ENCODE measurements at places on chromosomes 3 and 15. TPM values are rescaled to one million over a fixed set of nuclear protein-coding genes. Genes with fewer than 3 reads are reported as not detected.

DNA sequence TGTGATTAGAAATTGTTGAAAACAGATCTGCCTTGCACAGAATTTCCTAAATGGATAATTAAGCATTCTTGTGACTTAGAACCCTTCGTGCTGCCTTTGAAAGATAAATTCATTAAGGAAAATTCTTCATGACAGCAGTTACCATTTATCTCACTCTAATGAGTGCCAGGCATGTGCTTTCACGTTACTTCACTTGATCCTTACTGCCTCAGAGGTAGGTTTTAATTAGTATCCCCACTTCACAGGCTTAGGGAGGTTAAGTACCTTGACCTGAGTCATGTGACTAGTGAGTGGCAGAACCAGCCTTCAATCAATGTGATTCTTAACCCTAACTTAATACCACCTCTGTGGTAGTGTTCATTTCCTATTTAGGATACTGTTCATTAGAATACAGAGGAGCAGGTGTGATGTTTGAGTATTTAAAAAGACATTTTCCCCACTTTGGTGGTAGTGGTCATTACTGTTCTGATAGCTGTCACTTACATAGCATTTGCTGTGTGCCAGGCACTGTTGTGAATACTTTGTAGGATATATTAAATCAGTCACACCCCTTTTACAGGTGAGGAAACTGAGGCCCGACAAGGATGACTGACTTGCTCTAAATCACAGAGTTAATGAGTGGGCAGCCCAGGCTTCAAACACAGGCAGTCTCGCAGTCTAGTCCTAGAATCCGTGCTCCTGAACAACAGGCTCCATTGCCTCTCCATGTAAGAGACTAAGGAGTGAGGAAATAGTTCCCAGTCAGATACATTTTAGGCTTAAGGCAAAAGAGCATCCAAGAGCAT is 57.9 kb downstream of the RLBP1 start:
- H3K4me3 ChIP-seq: no peak overlapping the region
- H3K36me3 ChIP-seq: no peaks in the 10 kb centered on the region
- DNase-seq: no peak
- H3K27ac ChIP-seq: no peak overlapping the region

- H3K27ac ChIP-seq: no peak overlapping the region
- H3K36me3 ChIP-seq: no peaks in the 10 kb centered on the region
- peaks cover 1% of the 10 kb centered on the region for H3K27me3 ChIP-seq
- no peak overlapping the region for H3K4me3 ChIP-seq
- no peak for DNase-seq
- H3K4me1 ChIP-seq: 0 out of 2 replicates have a peak, but pooled peaks cover 5% of the 10 kb centered on the region
Measured at GRCh38 chr3:10335190-10335738, 14.4 kb upstream of the SEC13 start.

- peaks cover 11% of the 10 kb centered on the region for H3K4me1 ChIP-seq
- peak overlapping the region; percentile 72 for H3K4me3 ChIP-seq
- H3K27ac ChIP-seq: no peak overlapping the region
- peak; percentile 42 for DNase-seq
- H3K36me3 ChIP-seq: no peaks in the 10 kb centered on the region
Measured at GRCh38 chr3:133926736-133927539, 31.3 kb upstream of the RAB6B start.

DNA sequence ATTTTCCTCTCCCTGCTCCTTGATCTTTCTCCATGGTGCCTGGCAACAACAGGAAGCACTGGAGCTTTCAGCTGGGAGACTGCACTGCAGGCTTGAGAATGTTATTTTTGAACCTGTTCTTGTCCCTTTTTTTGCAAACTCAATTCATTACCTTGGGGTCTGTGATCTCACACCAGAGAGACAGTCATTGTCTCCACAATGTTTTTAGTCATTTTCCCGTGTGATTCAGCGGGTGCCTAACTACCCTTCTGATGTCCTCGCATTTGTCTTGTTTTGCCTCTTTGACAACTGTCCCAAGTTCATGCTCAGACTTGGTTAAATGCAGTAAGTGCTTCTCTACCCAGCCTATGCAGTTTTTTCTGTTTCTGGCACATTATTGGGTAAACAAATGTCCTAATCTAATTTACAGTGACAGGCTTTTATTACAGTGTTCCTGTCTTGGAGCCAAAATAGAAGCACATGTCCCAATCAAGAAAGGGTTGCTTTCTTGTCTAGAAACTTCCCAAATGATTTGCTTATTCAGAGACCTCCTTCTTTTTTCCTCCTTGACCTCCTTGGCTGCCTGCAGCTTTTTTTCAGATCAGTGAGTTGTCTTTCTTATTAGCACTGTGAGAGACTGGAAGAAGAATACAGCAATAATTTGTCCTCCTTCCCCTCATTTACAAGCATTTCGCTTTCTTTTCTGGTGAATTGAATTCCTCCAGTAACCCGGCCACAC is 162.4 kb downstream of the NSUN3 start:
- no peak overlapping the region for H3K27ac ChIP-seq
- no peaks in the 10 kb centered on the region for H3K36me3 ChIP-seq
- peaks cover 12% of the 10 kb centered on the region for H3K4me1 ChIP-seq
- H3K27me3 ChIP-seq: no peaks in the 10 kb centered on the region
- H3K4me3 ChIP-seq: no peak overlapping the region

GRCh38 chr3:128071771-128072453 is 19.7 kb downstream of the SEC61A1 start:
- H3K27me3 ChIP-seq: no peaks in the 10 kb centered on the region
- H3K4me1 ChIP-seq: peaks cover 6% of the 10 kb centered on the region
- H3K27ac ChIP-seq: no peak overlapping the region
- peaks cover 36% of the 10 kb centered on the region for H3K36me3 ChIP-seq
- H3K4me3 ChIP-seq: no peak overlapping the region
- no peak for DNase-seq

GRCh38 chr15:73845907-73846306 is 27.5 kb upstream of the TBC1D21 start:
- H3K27me3 ChIP-seq: no peaks in the 10 kb centered on the region
- no peaks in the 10 kb centered on the region for H3K36me3 ChIP-seq
- peaks cover 16% of the 10 kb centered on the region for H3K4me1 ChIP-seq
- H3K27ac ChIP-seq: no peak overlapping the region
- no peak for DNase-seq

DNA sequence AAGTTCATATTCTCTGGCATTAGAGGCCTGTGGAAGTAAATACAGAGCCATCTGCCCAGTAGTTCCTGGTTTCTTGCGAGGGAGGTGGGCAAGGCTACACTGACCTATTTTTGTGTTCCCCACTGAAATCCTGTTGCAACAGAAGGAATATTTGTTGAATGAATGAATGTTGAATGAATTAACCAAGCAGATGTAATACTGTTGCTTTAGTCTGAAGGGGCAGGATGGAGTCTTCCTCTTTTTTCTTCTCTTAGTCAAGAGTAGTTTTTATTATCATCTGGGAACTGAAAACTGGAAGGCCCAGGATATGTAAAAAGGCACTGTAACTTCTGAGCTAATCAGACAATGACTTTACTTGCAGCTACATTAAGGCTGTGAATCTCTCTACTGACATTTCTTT is 17.1 kb downstream of the BLOC1S6 start:
- no peak for DNase-seq
- H3K36me3 ChIP-seq: peaks cover 9% of the 10 kb centered on the region
- H3K4me1 ChIP-seq: no peaks in the 10 kb centered on the region
- no peak overlapping the region for H3K27ac ChIP-seq
- H3K27me3 ChIP-seq: no peaks in the 10 kb centered on the region
- no peak overlapping the region for H3K4me3 ChIP-seq

DNA sequence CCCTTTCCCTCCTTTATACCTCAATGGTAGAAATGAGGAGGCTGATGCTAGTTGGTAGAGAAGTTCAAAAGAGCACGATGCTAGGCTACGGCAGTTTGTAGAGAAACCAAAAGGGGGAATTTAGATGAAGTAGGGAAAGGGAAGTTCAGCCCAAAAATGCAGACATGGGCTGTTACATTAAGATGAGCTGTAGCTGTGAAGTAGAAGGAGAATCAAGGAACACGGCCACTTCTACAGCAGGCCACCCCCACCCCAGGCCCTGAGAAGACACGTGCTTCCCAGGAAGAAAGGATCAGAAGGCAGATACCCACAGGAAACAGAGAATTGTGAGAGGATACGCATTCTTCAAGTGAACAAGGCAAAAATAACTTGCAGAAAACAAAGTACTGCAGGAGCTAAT is 2.1 kb upstream of the PARP14 start:
- H3K36me3 ChIP-seq: peaks cover 2% of the 10 kb centered on the region
- H3K27ac ChIP-seq: no peak overlapping the region
- no peak for DNase-seq
- peaks cover 28% of the 10 kb centered on the region for H3K4me1 ChIP-seq
- H3K27me3 ChIP-seq: peaks cover 19% of the 10 kb centered on the region

GRCh38 chr3:25728101-25728500 is 55.1 kb downstream of the NGLY1 start:
- no peak for DNase-seq
- H3K4me1 ChIP-seq: no peaks in the 10 kb centered on the region
- peaks cover 6% of the 10 kb centered on the region for H3K36me3 ChIP-seq
- no peak overlapping the region for H3K4me3 ChIP-seq
- H3K27ac ChIP-seq: no peak overlapping the region

- no peak for DNase-seq
- no peaks in the 10 kb centered on the region for H3K4me1 ChIP-seq
- H3K27ac ChIP-seq: no peak overlapping the region
- H3K27me3 ChIP-seq: no peaks in the 10 kb centered on the region
Measured at GRCh38 chr3:11907667-11908660, 61.3 kb upstream of the TAMM41 start.

GRCh38 chr3:194206320-194206719 is 70.4 kb downstream of the HES1 start:
- peaks cover 24% of the 10 kb centered on the region for H3K27me3 ChIP-seq
- H3K27ac ChIP-seq: 0 out of 2 replicates have a peak overlapping the region, but pooled peaks have one; percentile 55
- no peak overlapping the region for H3K4me3 ChIP-seq
- H3K4me1 ChIP-seq: peaks cover 28% of the 10 kb centered on the region
- no peak for DNase-seq
- H3K36me3 ChIP-seq: no peaks in the 10 kb centered on the region

DNA sequence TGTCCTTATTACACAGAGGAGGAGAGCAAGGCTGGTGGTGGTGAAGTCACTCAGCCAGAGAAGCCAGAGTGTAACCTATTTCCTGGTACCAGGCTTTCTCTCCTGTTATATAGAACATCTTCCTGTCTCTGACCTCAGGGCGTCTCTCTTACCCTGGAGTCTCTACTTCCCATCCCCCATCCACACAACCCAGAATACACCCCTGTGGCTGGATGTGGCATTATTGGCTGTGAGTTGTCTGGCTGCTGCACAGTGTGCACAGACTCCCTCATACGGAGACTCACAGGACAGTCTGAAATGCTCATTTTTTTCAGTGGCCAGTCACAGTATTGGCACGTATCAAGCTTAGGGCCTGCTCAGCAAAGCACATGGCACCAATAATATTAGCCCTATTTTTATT is 8.6 kb downstream of the PODXL2 start:
- H3K27me3 ChIP-seq: no peaks in the 10 kb centered on the region
- H3K4me3 ChIP-seq: no peak overlapping the region
- peaks cover 16% of the 10 kb centered on the region for H3K4me1 ChIP-seq
- H3K36me3 ChIP-seq: peaks cover 2% of the 10 kb centered on the region

DNA sequence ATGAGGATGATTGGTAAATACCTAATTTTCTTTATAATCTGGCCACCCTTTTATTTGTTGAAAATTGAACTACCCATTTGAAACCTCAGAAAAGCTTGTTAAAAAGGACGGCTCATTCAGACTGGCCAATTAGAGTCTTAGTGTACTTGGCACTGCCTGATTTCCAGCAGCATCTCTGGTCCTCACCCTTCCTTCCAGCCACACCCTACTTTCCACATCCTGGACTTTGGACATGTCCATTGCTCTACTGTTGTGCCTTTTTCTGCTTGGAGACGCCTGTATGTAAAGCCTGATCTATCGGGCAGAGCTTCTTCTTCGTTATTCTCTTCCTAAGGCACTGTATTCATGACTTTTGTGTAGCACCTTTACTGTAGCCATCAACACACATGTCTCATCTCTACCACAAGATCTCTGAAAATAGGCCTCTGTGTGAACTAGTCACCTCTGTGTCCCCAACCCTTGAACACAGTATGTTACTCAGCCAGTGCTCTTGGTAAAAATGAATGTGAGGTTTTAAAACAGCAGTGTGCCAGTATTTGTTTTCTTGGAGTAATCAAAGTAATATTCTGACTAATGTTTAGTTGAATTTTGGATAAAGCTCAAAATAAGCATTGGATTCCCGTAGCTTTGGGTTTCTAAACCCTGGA is 6.8 kb downstream of the RBM5 start:
- H3K4me1 ChIP-seq: peaks cover 3% of the 10 kb centered on the region
- no peak overlapping the region for H3K4me3 ChIP-seq
- H3K27ac ChIP-seq: no peak overlapping the region
- peaks cover 82% of the 10 kb centered on the region for H3K36me3 ChIP-seq

- peaks cover 40% of the 10 kb centered on the region for H3K4me1 ChIP-seq
- H3K27me3 ChIP-seq: no peaks in the 10 kb centered on the region
Measured at GRCh38 chr3:172201870-172202236, 162.5 kb downstream of the FNDC3B start.

- H3K27ac ChIP-seq: peak overlapping the region; percentile 27
- peaks cover 19% of the 10 kb centered on the region for H3K4me1 ChIP-seq
- H3K36me3 ChIP-seq: peaks cover 2% of the 10 kb centered on the region
- no peak for DNase-seq
Measured at GRCh38 chr3:178181784-178182183, 354.5 kb upstream of the KCNMB2 start.

GRCh38 chr15:56913670-56914069 is 4.8 kb upstream of the TCF12 start:
- no peak overlapping the region for H3K4me3 ChIP-seq
- peaks cover 15% of the 10 kb centered on the region for H3K36me3 ChIP-seq
- DNase-seq: no peak
- H3K27ac ChIP-seq: no peak overlapping the region
- peaks cover 30% of the 10 kb centered on the region for H3K4me1 ChIP-seq
- H3K27me3 ChIP-seq: peaks cover 17% of the 10 kb centered on the region

DNA sequence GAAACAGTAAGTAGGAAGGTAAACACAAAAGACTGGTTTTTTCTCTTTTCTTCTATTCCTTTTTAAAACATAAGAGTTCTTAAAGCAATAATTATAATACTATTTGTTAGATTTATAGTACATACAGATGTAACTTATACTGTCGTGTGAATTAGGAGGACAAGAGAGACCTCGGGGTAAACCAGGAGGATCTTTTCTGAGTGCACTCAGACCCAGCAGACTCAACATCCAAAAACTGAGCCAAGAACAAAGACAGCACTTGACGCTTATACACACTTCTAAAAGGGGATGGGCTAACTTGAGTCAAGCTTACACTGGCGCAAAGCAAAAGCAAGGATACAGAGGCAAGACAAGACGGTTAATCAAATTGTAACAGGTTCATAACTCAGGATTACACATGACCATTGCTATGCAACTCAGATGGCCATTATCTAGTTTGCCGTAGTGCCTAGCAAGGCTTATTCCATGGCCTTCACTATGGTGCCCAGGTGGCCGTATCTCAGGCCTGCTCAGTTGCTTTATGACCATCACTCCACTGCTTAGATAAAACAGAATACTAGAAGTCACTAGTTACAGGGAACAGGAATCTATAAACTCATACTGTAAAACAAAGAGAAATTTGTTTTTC is 18.6 kb downstream of the MTHFS start:
- no peaks in the 10 kb centered on the region for H3K4me1 ChIP-seq
- H3K27ac ChIP-seq: no peak overlapping the region

- H3K4me3 ChIP-seq: no peak overlapping the region
- H3K27ac ChIP-seq: peak overlapping the region; percentile 68
- DNase-seq: no peak
- H3K36me3 ChIP-seq: peaks cover 3% of the 10 kb centered on the region
Measured at GRCh38 chr15:59349680-59350420, 22.8 kb downstream of the MYO1E start.

GOLGA8A gene
- total RNA-seq: 37.2 TPM

ARRDC4 gene
- total RNA-seq: 14.0 TPM

BCL2A1 gene
- 0.25 TPM for total RNA-seq

ASB14 gene
- total RNA-seq: not detected

MORC1 gene
- total RNA-seq: not detected

HESX1 gene
- 4.5 TPM for total RNA-seq

GNAT1 gene
- 0.13 TPM for total RNA-seq

ECT2 gene
- 84.3 TPM for total RNA-seq

Data from WTC11 (cell line).